ENCODE measurements at places on chromosomes 5 and 9.

- no peak for DNase-seq
Measured at GRCh38 chr5:132294728-132295504, 722 bp downstream of the SLC22A4 start.

GRCh38 chr5:18008940-18009339 is 374.7 kb downstream of the TAF11L14 start:
- no peak for DNase-seq

DNA sequence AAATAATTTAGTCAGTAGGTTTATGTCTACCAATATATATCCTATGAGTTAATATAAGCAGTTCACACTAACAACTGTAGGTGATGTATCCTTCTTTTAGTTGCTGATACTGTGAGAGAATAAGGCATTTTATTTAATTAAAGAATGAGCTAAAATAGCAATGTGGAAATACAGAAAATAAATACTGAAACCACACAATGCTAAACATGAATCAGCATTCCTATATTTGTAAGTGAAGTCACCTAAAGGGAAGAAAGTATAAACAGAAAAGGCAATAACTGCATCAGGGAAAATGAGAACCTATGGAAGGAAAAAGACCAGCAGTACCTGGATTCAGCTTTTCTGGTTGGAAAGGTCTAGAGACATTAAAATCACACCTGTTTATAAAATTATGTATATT is 336.0 kb downstream of the PDE4D start:
- no peak for DNase-seq

DNA sequence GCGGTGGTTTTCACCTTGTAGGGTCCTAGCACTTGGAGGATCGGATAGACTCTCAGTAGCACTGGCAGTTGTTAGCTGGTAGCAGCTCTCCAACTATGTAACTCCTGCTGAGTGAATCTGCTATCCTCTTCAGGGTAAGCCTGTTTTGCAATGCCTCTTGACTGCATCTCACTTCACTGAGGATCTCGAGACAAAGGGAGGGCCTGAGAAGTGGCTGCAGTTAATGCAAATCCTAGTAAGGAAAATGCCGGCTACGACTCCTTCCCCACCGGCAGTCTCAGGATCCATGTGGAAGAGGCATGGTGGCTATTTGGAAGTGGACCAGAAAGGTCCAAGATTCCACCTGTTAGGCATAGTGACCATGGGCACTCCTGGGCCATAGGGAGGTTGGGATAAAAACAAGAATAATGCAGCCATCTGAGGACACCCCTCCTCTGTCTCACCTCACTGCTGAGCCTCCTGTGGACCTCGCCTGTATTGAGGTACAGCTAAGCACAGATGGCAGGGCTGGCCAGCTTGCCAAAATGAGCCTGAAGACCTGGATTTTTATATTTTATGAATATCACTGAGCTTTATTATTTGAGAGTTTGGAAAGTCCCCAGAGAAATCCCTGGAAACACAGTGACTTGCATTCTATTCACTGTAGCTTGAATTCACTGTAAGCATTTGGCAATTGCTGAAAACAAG is 146.0 kb downstream of the LIFR start:
- DNase-seq: no peak

GRCh38 chr5:107380654-107381053 is 290.1 kb downstream of the EFNA5 start:
- no peak for DNase-seq

- no peak for DNase-seq
Measured at GRCh38 chr5:16654647-16655334, 38.0 kb upstream of the RETREG1 start.

DNA sequence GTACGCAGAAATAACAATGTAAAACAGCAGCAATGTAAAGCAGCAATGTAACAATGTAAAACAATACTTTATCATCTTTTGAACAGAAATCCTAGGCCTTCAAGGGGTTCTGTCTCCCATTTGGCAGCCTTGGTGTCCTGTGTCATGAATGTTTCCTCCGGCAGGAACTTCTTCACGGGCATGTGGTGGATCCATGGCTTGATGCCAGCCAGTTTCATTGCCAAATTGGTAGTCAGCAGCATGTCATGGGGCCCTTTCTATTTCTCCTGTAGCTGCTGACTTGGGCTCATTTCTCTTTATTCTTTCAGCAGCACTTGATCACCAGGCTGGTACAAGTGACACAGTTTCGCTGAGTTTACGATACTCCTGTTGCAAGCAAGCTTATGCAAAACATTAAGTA is 275.3 kb downstream of the HTR1A start:
- no peak for DNase-seq

DNA sequence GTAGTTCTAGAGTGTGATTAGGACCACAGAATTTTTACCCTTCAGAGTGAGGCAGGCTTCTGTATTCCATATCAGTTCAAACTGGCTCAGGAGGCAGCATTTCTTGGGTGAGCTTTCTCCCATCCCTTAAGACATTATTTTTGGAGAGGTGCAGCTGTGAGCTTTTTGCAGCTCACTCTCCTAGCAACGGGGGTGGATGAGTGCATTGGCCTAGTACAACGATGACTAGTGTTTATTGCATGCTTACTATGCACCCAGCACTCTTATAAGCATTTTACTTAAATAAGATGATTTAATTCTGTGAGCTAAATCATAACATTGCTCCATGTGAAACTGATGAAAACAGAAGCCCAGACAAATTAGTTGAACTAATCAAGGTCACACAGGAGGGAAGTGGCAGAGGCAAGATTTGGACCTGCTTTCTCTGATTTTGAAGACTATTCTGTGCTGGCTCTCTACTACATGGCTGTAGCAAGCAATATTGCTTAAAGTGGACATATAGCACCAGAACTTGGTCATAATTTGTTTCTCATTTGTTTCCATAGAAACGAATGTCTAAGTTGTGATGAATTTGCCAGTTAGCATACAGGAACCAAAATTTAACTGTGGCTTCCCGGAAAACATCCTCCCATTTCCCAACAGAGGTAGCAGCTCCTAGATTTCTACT is 372.1 kb upstream of the RIOK2 start:
- DNase-seq: no peak

- no peak for DNase-seq
Measured at GRCh38 chr9:136975644-136976043, 1.7 kb upstream of the PTGDS start.

DNA sequence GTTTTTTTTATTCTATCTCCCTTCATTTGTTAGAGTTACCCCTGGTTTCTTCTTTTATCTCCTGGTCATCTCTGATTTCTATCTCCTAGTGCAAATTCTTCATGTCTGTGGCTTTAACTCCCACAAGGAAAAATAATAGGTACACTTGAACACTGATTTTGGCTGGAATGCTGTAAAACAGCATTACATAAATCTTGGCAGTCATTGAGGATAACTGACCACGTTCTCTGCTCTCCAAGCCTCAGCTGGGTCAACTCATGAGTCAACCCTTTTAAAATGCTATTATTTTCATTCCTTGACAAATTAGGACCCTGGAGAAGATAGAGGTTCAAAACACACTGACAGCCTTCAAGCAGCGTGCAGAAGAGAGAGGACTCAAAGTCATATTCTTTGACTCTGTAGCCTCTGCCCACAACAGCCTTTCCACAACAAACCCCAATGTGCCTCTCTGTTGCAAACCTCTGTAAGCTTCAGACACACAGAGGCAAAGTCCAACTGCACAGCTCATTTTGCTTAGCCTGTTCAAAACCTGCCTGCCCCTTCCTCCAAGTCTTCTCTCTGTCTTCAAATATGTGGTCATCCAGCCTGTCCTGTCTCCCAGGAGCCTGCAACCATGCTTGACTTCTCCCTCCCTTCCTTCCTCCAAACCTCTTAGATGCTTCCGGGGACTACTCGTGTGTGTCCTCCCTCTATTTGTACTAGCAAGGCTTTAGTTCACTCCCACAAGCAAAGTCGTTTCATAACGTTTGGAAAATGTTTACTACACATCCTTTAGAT is 398.4 kb downstream of the MED10 start:
- DNase-seq: no peak

GRCh38 chr5:36357391-36357975 is 55.8 kb upstream of the RANBP3L start:
- no peak for DNase-seq

DNA sequence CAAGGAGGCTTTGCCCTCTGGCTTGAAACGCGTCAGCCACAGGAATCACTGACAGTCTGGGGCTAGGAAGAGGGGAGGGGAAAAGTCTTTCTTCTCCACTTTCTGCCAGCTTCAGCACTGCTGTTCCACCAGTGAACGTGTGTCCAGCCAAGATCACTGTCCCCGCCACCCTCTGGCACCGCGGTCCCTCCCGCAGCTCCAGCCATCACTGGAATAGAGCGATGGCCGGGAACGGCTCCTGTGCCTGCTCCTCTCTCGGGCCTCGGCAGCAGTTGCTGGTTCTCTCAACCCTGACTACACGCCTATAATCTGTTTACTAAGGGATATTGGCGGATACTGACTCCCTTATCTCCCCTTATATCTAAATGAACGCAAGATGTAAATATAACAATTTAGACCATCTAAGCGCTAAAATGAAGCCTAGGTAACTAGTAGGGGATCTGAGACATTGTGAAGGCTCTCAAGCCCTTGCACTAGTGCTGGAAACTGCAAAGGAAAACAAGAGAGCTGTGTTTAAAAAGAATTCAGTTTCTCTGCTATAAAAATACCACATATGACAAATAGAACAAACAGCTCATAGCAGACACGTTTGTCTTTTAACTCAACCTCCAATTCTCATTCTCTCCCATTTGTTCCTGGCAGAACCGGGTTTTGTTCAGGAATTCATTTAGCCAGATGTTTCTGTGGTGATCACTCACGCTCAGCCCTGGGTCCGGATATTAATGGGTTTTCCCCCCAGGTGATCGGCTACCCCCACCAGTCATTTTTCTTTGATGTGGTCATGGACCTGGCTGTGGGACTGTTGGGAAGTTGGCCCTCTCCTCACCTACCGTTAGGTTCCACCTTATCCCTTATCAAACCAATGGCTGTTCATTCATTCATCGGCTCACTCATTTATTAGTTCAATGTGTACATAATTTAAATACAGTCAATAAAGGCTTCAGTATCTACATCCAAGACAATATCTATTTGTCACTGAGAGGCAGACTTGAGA is 149.8 kb downstream of the MED10 start:
- no peak for DNase-seq

DNA sequence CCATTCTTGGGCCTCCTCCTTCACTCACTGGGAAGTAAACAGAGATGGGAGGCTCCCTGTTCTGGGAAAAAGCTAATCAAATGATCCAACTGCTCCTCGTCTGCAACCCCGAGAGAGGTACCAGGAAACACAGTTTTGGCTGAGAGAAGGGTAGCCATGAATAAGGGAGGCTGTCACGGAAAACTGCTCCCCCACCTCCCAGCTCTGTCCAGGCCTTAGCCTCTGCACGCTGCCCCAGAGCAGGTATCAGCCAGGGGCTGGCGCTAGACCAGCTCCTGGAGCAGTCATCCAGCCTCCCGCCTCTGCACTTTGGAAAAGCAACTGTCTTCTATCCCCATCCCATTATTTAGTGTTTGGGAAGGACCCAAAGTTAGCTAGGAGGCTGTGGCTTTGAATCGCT is 266.1 kb downstream of the NDUFS4 start:
- no peak for DNase-seq

DNA sequence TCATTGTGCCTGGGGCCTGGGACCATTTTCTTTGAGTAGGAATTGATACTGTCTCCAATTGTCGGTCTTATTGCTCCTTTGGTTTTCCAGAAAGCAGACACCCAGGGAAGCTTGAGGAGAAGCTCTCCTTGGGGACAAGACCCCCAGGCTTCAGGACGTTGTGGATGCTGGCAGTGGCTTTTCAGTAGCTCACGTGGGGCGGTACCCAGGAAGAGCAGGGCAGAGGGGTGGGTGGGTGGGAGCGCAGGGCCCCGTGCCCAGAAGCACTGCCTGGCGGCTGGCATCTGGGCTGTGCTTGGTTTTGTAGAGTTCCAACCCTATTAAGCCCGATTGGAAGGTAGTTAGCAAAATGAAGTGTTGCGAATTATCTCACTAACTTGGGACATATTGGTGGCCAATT is 374.2 kb upstream of the IRX1 start:
- no peak for DNase-seq

GRCh38 chr5:141434006-141434405 is 3.7 kb downstream of the PCDHGA12 start:
- DNase-seq: no peak

DNA sequence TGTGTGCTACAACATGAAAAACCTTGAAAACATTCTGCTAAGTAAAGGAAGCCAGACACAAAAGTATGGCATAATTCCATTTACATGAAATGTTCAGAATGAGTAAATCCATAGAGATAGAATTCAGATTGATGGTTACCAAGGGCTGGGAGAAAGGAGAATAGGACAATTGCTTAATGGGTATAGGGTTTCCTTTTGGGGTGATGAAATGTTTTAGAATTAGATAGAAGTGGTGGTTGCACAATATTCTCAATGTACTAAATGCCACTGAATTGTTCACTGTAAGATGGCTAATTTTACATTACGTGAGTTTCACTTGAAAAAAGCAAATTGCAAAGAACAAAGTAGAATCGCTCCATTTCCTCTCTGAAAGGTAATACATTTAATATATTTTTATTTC is 43.0 kb upstream of the GAS1 start:
- DNase-seq: no peak

- no peak for DNase-seq
Measured at GRCh38 chr5:156497804-156498208, 170.8 kb downstream of the SGCD start.

DNA sequence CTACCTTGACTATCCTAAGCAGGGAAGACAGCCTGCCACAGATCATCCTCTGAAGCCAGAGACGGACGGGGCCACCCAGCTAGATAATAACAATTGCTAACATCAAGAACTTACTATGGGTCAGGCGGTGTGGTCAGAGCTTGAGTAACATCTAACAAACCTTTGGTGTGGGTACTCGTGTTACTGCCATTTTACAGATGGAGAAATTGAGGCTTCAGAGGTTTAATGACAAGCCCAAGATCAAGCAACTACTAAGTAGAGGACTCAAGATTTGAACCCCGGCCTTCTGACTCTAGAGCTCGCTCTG is 16.7 kb upstream of the ARSI start:
- no peak for DNase-seq

GRCh38 chr5:126482591-126482990 is 59.4 kb downstream of the GRAMD2B start:
- no peak for DNase-seq

- DNase-seq: no peak
Measured at GRCh38 chr5:15897656-15898055, 281.9 kb downstream of the MARCHF11 start.

- DNase-seq: no peak
Measured at GRCh38 chr5:88085462-88085861, 183.2 kb downstream of the TMEM161B start.

- no peak for DNase-seq
Measured at GRCh38 chr9:130382636-130383349, 62.0 kb upstream of the ASS1 start.

- no peak for DNase-seq
Measured at GRCh38 chr5:157306692-157307471, 41.0 kb downstream of the CYFIP2 start.

- no peak for DNase-seq
Measured at GRCh38 chr5:1152771-1153282, 41.0 kb upstream of the SLC12A7 start.

DNA sequence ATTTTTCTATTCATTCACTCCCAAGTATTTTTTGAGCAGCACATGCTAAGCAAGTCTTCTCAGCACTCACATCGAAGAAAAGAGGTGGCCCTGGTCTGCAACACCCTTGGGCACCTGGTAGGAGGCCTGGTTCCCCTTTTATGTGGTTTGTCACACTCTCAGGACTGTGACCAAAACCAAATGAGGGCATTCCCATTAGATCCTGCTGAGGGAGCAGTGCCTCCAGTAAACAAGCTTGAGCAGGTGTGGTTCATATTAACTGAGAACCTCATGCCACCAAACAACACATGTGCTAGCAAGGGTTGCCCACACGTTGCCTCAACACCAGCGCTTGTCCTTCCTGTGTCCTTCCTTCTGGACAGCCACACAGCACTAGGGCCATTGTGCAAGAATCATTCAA is 26.9 kb upstream of the SYK start:
- DNase-seq: no peak

GRCh38 chr9:83920469-83920926 is 734 bp downstream of the KIF27 start:
- no peak for DNase-seq
